CD4-positive, CD25-positive, alpha-beta regulatory T cell (primary cell): ENCODE measurements at places on chromosomes 6 and 20.

DNA sequence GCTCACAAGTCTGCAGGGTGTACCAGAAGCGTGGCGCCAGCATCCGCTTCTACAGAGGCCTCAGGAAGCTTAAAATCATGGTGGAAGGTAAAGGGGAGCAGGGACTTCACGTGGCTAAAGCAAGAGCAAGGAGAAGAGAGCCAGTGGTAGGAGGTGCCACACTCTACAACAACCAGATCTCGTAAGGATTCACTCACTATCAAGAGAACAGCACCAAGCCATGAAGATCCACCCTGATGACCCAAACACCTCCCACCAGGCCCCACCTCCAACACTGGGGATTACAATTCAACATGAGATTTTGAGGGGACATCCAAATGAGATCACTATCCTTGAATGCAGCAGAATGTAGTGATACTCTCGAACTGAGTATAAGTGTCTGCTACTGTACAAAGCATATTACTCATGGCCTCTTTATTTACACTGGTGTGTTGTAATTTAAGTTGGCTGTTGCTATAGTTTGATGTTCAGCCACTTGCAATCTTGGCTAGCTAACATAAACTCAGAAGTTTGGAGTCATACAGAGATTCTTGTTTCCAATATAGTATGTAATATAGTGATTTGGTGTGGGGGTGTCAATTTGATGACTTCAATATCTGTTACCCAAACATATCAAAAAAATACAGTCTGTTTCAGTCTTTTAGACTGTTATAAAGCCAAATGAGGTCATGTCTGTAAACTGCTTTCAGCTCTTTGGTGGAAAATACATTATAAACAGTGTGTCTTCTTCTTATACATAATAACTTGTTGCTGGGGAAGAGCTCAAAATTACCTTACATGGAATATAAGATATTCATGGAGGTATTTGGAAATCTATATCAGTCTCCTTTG lies 39.4 kb upstream of the MYLIP start:
- no peak for DNase-seq

DNA sequence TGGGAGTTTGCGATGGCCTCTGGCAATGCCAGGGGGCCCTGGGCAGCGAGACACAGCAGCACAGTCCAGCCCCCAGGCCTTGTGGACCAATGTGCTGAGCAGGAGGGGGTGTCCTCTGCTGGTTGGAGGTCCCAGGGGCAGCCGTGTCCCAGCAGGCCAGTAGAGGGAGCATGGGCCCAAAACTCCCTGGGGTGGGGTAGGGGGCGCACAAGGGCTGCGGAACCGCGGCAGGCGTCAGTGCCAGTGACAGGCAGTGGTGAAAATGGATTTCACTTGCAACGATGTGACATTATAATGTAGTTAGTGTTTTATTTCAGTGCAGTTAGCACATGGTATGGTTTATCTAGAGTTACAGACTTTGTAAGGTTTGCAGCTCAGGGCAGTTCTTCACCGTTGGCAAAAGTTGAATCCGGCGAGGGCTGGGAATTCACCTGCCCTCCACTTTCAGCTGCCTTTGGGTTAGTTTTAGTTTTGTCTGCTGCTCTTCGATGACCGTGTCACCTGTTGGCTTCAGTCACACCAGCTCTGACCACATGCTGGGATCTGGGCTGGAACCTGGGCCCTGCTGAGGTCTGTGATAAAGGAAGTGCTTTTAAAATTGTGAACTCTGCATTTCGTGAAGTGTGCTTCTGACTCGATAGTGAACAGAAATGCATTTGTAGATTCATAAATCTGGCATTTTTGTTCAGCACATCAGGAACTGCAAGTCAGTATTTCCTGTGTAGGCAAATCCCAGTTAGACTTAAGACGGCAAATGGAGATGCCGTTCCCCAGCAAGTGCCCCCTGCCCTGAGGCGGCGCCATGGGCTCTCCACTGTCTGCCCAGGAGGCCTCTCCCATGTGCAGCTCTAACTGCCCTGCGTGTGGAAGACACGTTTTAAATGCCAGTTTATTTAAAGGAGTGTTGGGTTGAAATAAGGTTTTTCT lies 46.8 kb downstream of the PYGB start:
- DNase-seq: peak; percentile 58

GRCh38 chr6:53201270-53201669 lies 52.6 kb upstream of the GCM1 start:
- DNase-seq: no peak

DNA sequence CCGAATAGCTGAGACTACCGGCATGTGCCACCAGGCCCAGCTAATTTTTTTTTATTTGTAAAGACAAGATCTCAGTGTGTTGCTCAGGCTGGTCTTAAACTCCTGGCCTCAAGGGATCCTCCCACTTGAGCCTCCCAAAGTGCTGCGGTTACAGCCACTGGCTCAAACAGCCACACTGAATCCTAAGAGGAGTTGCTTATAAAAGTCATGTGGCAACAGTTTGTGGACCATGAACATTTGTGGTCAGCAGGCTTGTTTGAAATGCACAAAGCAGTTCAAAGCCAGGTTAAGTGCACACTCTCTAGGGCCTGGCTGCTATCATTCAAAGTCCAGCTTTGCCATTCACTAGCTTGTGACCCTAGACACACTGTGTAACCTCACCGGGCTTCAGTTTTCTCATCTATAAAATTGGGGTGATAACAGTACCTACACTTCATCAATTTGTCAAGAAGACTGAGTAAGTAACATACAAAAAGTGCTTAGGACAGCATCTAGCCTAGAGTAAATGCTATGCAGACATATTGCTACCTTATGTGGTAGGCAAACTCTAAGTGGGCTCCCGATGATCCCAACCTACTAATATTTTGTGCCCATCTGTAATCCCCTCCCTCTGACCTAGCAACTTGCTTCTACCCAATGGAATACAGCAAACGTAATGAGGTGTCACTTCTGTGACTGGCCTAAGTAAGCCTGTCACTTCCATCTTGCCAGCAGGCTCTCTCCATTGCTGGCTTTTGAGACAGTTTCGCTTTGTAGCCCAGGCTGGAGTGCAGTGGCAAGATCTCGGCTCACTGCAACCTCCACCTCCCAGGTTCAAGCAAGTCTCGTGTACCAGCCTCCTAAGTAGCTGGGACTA lies 122.9 kb downstream of the ZMYND8 start:
- DNase-seq: no peak
